Spleen (tissue), 13 donors: ENCODE measurements at places on chromosomes 12 and 14.

DNA sequence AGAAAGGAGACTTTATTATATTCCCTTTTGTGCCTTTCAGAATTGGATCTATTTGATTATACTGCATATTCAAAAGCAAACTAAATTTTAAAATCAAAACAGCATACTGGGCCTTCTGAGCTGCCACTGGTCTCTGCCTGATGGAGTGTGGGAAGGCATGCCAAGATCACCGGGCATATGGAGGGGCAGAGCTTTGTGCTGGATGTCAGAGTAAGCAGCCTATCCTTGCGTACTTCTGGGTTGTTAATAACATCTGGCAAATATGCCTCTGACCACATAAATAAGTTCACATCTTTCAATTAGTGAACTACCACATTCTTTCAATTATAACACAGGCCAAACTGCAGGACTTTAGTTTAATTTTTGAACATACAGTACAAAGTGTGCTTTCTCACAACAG, 18.3 kb downstream of the MLH3 start:
- no peak overlapping the region for H3K27ac ChIP-seq
- no peaks in the 10 kb centered on the region for H3K27me3 ChIP-seq
- no peaks in the 10 kb centered on the region for H3K4me1 ChIP-seq
- no peak for DNase-seq
- H3K36me3 ChIP-seq, result peaks cover 95% of the 10 kb centered on the region
- H3K4me3 ChIP-seq, result no peak overlapping the region

DNA sequence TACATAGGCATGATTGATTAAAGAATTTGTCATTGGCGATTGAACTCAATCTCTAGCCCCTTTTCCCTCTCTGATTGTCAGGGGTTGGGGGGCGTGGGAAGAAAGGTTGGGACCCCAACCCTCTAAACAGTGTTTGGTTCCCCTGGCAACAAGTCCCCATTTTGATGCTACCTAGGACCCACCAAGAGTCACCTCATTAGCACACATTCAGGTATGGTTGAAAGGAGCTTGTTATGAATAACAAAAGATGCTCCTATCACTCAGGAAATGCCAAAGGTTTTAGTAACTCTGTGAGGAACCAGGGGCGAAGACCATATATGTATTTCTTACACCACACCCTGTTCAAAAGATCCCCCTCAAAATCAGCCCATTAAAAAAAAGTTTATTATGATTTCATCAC, 14.3 kb downstream of the RNF212B start:
- DNase-seq, result no peak
- no peaks in the 10 kb centered on the region for H3K4me1 ChIP-seq
- no peak overlapping the region for H3K27ac ChIP-seq
- H3K27me3 ChIP-seq, result no peaks in the 10 kb centered on the region
- no peak overlapping the region for H3K4me3 ChIP-seq
- no peaks in the 10 kb centered on the region for H3K36me3 ChIP-seq

DNA sequence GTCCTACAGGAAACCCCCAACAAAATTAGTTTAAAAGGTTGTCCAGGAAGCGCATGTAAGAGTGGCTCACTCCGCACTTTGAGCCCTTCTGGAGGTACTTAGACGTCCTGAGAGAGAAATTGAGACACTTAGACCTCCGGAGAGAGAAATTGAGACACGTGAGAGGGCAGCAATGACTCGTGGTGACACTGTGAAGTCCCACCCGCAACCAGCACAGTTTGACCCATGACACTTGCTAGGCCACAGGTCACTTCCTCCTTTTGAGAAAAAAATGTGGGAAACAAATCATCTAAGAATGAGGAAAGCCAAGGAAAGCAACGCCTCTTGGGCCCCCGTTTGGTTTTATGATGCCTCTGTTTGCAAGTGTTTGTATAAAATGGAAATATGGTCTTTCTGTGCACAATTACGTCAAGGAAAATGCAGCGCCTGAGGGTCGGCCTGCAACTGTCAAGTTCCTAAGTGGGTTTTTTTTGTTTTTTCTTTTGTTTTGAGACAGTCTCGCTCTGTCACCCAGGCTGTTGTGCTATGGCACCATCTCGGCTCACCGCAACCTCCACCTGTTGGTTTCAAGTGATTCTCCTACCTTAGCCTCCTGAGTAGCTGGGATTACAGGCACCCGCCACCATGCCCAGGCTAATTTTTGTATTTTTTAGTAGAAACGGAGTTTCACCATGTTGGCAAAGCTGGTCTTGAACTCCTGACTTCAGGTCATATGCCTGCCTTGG, 13.6 kb upstream of the CDCA4 start:
- no peaks in the 10 kb centered on the region for H3K36me3 ChIP-seq
- peaks cover 5% of the 10 kb centered on the region for H3K4me1 ChIP-seq
- no peak overlapping the region for H3K27ac ChIP-seq

DNA sequence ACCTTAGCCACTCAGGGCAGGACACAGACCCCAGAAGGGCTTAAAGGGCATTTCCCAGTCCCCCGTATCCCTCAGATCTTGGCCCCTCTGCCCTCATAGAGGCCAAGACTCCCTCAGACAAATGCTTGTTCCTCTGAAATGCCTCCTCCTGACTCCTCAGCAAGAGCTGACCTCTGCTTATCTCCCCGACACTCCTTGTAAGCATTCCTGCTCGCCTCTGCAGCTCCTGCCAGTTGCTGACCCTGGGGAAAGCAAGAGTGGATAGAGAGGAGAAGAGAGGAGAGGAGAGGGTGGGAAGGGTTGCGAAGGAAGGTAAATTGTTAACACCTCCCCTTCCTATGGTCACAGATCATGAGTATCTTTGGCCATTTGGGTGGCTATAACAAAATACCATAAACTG, 7.1 kb downstream of the SERPINA5 start:
- H3K4me3 ChIP-seq, result no peak overlapping the region
- no peaks in the 10 kb centered on the region for H3K4me1 ChIP-seq
- no peaks in the 10 kb centered on the region for H3K27me3 ChIP-seq
- H3K27ac ChIP-seq, result no peak overlapping the region
- H3K36me3 ChIP-seq, result peaks cover 5% of the 10 kb centered on the region

DNA sequence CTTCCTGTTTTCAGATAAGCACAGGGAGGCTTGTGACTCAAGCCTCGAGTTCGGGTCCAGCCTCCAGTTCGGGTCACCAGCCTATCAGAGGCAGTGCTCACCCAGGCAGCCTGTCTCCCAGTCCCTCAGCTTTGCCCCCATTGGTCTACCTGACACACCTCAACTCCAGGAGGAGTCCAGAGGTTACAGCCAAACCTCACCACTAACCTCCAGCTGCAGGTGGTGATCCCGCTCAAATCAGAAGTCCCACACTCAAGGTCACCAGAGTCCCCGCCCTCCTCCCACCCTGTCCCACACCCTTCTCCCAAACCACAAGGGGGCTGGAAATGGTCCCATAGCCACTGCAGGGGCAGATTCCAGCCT, 42.1 kb downstream of the KDM2B start:
- H3K27ac ChIP-seq, result peak overlapping the region; percentile 92
- peaks cover 41% of the 10 kb centered on the region for H3K4me1 ChIP-seq
- no peaks in the 10 kb centered on the region for H3K27me3 ChIP-seq
- H3K4me3 ChIP-seq, result no peak overlapping the region
